Fibroblast of gingiva (primary cell): ENCODE measurements at places on chromosomes 13 and 19.

- peak; percentile 21 for DNase-seq
These were observed 920 bp upstream of the TIMM13 start for GRCh38 chr19:2428321-2428690.

GRCh38 chr19:6498294-6499036 lies 3.6 kb downstream of the TUBB4A start:
- DNase-seq, result no peak

DNA sequence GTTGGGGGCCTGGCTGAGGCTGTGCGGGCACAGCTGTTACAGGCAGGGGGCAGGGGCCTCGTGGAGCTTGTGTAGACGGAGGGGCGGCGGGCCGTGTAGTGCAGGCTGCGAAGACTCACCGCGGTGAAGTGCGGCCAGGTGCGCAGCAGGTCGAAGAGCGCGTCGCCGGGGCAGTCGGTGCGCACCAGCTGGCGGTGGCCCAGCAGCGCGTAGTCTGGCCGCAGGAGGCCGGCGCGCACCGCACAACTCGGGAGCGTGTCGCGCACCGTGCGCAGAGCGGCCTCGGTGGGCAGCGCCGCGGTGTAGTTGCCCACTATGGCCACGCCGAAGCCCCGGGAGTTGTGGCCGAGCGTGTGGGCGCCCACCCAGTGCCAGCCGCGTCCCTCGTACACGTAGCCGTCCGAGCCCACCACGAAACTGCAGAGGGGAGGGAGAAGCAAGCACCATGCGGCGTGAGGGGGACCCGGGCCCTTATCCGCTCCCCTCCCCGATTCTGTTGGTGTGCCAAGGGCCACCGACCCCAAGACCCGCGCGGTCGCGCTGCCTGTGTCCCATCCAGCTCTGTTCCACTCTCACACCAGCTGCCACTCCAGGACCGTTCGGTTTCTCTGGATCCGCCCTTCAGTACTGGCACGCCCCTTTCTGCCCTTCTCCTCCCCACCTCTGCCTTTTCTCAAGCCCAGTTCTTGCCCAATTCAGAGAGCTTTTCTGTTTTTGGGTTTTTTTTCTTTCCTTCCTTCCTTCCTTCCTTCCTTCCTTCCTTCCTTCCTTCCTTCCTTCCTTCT lies 5.4 kb upstream of the RASAL3 start:
- DNase-seq, result no peak

DNA sequence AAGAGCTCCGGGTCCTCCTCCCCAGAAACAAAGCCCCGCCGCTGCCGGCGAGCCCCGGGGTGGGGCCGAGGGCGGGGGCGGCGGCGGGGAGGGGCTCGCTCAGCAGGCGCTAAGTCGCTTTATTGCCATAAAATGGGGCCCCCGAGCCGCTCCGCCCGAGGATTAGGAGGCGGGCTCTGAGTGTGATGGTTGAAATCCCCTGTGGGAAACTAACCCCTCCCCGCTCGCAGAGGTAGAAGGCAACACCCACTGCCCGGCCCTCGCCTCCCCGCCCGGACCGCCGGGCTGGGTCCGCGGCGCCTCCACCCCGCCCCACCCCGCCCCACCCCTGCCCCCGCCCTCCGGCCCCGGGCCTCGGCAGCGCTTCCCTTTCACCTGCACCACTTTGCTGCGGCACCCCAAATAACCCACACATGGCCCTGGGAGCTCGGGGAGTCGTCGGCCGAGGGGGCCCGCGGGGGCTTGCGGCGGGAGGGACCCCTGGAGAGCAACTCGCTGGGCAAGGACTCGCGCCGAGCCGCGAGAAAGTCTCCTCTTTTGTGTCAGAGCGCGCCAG lies at the start of gene KLF12:
Gene KLF12, minus strand, starts transcription at position 184 of the 556 bp plus-strand sequence.
- peak; percentile 94 for DNase-seq

- no peak for DNase-seq
These were observed 19.8 kb upstream of the FXYD3 start for GRCh38 chr19:35095667-35096368.

GRCh38 chr13:112634102-112634501 lies 46.1 kb upstream of the TUBGCP3 start:
- no peak for DNase-seq

DNA sequence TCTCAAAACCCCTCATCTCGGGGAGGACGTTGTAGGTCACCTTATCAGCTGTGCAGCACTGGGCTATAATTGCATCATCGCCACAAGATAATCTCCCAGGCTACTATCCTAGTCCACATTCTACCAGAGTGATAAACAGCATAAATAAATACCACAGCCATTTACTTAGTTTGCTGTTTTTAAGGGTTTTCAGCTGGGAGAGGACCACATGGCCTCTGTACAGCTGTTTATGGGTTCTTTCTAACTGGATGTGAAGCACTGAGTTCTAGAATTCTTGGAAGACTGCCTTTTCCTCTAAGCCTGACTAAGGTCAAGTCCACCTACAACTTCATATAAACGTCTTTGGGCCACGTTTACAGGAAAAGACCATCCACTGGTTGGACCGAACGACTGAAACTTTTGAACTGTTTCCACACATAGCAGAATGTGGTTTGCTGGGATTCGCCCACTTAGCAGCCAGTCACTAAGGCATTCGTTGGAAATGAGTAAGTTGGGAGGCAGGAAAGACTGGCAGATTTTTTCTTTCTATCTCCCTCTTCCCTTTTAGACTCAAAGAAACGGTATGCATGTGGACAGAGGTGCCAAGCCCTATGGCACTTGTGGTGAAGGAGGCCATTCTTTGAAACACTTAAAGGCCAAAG lies 752.5 kb upstream of the SGCG start:
- DNase-seq, result no peak

- DNase-seq, result no peak
These were observed 11.3 kb downstream of the FPR1 start for GRCh38 chr19:51740356-51740755.

GRCh38 chr19:46520616-46521015 lies 24.9 kb upstream of the PNMA8B start:
- DNase-seq, result no peak

DNA sequence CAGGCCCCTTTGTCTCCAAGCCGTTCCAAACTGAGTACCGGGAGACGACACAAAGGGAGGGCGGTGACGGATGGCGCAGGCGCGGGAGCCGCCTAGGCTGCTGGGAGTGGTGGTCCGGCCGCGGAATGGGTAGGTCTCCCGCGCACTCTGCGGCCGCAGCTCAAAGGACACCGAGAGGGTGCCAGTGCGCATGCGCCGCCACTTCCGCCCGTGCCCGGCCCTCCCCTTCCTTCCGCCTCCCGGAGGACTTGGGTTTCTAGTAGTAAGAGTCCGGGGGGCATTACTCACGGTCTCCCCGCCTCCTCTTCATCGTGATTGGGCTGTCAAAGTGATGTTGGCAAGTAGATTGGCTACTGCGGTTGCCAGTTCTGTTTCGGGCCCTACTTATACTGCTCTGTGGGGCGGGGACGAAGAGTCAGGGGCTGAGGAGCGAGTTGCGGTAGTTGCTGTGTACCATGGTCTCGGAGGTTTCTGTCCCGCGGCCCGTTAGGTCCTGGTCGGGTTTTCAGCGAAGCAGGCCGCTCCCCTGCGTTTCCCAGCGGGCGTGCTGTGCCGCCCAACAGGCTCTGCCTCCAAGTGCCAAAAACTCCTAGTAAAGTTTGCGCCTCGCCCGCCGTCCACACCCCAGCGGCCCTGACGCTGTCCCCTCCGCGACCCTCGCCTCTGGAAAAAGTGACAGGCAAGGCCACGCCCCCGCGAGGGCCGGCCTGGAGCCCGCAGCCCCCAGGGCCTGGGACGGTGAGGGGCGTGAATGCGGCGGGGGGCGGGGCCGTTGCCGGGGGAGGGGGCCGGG lies 455 bp upstream of the ING1 start:
- DNase-seq, result peak; percentile 100

- no peak for DNase-seq
These were observed 527.9 kb downstream of the FGF9 start for GRCh38 chr13:22198641-22199217.

DNA sequence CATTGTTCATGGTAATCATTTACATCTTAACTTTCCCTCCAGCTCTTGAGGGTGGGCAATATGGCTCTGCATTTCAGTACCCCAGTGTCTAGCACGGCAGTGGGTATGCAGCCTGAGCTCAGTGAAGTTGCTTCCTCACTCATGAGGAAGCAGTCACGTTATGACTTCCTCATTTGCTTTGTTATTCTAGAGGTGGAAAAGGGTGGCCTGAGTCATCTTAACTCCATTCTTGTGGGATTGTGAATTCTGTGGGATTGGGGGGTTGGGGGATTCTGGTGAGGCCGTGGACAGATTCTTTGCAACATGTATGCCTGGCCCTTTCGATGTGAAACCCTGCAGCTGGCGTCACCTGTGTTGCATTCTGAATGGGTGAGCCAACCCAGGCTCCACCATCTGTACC lies 406.7 kb upstream of the ZNF507 start:
- no peak for DNase-seq

DNA sequence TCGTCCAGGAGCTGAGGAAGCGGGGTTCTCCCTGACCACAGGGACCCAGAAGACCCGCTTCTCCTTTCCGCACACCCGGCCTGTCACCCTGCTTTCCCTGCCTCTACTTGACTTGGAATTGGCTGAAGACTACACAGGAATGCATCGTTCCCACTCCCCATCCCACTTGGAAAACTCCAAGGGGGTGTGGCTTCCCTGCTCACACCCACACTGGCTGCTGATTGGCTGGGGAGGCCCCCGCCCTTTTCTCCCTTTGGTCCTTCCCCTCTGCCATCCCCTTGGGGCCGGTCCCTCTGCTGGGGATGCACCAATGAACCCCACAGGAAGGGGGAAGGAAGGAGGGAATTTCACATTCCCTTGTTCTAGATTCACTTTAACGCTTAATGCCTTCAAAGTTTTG lies 18.9 kb downstream of the VASP start:
- peak; percentile 46 for DNase-seq

DNA sequence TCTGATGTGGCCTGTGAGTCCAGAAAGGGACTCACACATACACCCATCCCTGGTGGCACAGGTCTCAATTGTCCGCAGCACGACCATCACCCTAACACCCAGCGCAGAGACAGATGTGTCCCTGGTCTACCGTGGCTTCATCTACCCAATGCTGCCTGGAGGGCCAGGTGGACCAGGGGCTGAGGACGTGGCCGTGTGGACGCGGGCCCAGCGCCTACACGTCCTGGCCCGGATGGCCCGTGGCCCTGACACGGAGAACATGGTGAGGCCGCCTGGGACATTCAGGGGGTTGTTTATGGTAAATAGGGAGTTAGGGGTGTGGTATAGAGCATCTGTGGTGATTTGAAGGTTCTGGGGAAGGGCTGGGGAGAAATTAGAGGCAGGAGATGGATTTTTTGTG lies 22.8 kb downstream of the MEGF8 start:
- DNase-seq, result no peak

DNA sequence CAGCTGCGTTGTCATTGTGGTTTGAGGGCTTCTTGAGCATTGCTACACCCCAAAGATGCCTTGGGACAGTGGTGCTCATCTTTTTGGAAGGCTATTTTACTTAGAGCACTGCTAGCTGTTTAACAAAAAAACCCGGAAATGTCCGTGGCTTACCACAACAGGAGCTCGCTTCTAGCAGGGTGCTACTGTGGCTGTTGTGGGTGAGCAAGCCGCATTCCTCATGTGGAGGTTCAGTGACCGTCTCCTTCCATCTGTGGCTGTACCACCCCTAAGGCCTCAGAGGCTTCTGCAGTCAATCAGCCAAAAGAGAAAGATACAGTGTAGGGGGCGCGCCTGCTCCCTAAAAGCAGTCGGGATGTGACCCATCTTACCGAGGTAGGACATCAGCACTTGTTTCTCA lies 1004.2 kb downstream of the UQCRFS1 start:
- DNase-seq, result no peak

DNA sequence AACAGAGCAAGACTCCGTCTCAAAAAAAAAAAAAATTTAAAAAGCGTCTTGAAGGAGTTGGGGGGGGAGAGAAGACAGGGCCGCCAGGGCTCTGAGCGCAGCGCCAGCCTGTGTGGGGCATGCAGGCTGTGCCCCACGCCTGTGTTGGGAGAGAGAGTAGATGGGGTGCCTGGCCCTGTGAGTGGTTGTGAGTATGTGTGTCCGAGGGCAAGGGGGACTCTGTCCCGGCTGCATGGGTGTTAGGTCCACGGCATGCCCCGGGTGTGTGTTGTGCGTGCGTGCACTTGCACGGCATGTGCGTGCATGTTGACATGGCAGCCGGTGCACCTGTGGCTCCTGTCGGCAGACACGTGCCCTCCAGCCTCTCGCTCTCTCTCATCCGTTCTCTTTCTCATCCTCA lies 3.4 kb downstream of the MAP2K7 start:
- no peak for DNase-seq

GRCh38 chr13:30105381-30105780 lies 202.0 kb downstream of the KATNAL1 start:
- no peak for DNase-seq

DNA sequence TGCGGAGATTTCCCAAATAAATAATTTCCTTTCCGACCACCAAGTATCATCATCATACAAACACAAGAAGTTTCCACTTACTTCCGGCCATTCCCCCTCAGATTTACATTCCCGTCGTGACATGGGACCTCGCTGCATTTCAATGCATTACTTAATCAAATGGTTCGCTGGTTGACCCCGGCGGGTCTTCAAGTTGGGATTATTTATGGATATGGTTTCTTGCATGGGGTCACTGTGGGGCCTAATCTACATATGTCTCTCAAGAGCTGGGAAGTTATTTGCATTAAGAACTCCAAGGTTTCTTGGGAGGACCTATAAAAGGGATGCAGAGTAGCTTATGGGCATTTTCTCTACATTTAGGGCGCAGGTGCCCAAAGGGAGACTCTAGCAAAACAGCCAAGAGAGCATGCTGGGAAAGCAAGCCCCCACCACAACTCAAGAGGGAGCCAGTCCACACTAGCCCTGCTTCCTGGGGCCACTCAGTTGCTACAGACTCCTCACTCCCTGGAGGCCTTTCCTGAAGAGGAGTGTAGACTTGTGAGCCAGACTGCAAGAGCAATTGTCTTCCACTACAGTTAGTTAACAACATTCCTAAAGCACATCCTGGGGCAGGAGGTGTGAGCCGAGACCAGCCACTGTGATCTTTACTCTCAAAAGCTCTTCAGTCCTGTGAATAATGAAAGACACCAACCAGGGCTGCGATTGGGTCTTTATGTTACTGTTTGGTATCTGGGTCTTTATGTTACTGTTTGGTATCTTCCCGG lies 125.3 kb downstream of the KATNAL1 start:
- no peak for DNase-seq

DNA sequence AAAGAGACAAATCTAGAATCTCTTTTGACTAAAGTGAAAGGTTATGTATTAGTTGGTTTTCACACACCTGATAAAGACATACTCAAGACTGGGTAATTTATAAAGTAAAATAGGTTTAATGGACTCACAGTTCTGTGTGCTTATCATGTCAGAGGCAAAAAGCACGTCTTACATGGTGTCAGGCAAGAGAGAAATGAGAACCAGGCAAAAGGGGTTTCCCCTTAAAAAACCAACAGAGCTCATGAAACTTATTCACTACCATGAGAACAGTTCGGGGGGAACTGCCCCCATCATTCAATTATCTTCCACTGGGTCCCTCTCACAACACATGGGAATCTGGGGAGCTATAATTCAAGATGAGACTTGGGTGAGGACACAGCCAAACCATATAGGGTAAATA lies 486.8 kb downstream of the DACH1 start:
- no peak for DNase-seq

DNA sequence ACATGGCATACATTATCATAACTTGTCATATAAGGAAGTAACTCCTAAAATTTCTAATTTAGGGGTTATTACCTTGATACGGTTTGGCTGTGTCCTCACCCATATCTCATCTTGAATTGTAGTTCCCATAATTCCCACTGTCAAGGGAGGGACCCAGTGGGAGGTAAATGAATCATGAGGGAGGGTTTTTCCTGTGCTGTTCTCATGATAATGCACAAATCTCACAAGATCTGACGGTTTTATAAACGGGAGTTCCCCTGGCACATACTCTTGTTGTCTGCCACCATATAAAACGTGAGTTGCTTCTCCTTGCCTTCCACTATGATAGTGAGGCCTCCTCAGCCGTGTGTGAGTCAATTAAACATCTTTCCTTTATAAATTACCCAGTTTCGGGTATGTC lies 76.0 kb downstream of the ZDHHC20 start:
- no peak for DNase-seq
